ENCODE measurements at places on chromosomes 2 and 18.

- no peak for DNase-seq
Observed at GRCh38 chr2:144512470-144512869, 7.4 kb downstream of the ZEB2 start.

DNA sequence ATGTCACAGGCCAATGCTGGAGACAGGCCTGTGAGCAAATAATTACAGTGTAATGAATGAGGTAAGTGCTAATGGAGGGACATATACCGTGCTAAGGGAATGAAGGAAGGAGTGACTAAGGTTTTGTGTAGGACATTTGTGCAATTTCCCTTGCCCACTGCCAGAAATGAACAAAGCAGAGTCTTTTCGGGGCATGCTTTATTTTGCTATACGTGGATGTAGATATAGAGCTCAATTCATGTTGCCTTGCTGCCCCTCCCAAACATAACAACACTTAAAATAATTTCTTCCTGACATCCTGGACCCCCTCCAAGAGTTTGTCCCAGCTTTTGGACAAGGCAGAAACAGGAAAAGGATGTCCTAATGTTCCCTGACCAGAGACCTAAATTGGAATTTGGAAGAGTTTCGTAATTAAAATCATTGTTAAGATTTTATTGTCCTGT is 23.7 kb upstream of the CD28 start:
- no peak for DNase-seq

DNA sequence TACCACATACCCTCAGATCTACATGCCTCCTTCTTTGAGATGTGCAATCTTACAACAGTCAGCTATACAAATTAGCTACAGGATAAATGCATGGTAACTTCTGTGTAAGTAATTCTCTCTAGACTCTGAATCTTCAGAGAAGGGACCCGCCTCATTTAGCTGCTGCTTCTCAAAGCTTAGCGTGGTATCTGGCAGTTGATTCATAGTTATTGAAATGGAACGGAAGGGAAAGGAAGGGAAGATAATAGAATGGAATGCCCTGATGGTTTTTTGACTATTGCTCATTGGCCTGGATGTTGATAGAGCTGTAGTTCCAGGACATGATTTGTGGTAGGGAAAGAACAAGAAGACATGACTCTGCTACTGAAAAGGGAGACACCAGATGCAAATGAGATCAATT is 498.1 kb upstream of the CRIM1 start:
- DNase-seq, result no peak

- no peak for DNase-seq
Observed at GRCh38 chr2:71926089-71926447, 221.6 kb downstream of the CYP26B1 start.

GRCh38 chr2:233223059-233223894 is 28.2 kb upstream of the ATG16L1 start:
- DNase-seq, result no peak

GRCh38 chr2:176484838-176485237 is 215.6 kb downstream of the MTX2 start:
- DNase-seq, result no peak

DNA sequence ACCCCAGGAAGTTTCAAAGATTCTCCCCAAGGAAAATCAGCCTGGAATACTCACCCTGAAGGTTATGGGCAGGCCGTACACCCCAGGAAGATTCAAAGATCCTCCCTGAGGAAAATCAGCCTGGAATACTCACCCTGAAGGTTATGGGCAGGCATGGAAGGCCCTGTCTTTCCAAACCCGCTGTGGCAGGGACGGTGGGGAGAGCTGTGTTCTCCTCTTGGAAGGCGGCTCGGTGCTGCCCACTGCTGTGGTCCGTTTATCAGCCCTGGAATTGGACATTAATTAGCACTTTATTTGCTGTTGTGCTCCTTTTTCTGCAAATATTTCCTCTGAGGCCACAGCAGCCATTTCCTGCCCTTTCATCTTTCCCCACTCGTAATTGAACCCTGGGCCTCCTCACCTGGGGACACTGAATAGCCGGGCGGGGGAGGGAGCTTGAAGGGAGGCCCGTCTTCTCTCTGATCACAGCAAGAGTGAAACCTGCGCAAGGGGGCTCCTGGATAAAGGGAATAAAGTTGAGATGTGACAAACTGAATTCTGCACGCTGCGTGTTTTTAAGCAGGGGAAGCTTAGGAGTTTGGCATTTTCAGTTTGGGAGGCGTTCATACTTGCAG is 308.7 kb upstream of the SALL3 start:
- no peak for DNase-seq

DNA sequence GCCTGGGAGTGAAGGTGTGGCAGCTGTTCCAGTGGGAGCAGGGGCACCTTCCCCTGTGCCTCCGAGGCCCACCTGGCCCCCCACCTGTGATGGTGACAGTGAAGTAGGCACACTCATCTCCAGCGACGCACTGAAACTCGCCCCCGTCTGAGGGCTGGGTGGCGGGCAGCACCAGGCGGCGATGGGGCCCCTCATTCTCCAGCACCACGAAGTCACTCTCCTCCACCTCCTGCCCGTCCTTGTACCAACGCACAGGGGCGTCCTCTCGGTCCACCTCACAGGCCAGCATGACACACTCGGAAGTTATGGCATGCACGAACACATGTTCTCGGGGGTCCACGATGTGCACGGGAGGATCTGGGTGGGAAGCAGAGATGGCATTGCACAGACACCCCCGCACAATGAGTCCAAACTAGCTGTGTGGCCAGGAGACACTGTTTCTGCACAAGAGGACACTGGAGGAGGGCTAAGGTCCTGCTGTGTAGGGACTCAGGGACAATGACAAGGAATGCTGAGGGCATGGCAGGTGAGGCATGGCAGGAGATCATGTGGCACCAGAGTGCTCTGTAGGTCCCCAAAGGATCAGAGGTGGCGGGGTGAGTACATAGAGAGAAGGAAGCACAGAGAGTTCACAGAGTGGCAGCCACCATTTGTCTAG is 7.9 kb downstream of the OBSL1 start:
- no peak for DNase-seq

GRCh38 chr2:137091704-137092103 is 326.4 kb downstream of the THSD7B start:
- no peak for DNase-seq

DNA sequence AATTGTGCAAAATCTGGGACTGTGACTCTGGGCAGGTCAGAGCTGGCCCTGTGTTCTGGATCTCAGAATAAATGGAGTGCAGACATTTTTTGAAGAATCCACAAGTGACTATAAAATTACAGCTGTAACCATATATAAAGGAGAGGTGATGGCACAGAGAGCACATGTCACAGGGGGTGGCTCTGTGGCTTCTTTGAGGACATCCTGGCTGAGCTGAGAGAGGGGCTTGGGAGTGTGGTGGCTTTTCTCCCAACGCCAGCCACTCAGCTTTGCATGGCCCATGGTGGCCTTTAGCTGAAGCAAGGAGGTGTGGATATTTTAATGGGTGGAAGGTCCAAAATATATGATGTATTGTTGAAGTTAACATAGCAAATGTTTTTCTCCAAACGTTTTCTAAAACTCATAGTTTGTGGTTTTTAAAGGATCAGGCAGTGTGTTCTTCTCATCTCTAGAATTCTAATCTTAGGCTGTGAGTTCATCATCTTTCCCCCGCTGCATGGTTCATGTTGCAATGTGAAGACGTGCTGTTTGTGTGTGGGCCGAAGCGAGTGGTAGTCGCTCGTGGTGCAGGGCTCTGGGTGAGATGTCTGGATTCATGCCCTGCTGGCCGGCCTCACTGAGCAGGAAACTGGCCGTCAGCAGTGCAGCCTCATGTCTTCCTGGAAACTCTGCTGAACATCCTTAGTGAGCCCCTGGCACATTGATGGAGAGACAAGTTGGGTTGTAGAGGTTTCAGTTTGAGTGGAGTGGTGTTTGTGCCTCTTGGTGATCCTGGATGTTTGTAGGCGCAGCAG is 109.9 kb downstream of the ZNF236 start:
- DNase-seq, result no peak

DNA sequence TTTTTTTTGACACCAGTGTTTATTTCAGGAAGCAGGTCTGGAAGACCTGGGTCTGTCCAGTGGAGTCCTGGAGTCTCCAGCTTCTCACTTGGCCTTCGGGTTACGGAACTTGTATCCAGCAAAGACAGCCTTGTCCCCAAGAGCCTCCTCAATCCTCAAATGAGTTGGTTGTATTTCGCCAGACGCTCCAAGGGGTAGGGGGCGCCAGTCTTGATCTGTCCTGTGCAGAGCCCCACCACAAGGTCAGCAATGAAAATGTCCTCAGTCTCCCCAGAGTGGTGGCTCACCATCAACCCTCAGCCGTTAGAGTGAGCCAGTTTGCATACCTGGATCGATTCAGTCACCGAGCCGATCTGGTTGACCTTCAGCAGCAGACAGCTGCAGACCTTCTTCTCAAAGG is 21.9 kb downstream of the ASXL2 start:
- no peak for DNase-seq

DNA sequence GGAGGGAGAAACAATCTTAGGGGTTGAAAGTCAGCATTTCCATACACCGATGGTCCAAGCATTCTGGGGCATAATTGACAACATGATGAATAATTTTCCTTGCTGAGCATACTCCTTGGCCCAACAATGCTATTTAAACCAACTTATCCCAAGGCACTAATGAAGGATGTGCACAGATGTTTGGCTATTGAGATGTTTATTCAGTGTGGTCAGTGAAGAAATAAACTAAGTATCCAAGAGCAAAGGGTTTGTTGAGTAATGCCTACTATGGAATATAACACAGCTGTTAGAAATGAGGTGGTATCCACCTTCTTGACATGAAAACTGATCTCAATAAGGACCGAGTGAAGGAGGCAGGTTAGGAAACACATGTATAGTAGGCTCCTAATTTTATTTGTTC is 53.9 kb upstream of the RAB6D start:
- DNase-seq, result no peak

GRCh38 chr18:79186649-79187048 is 117.5 kb downstream of the ATP9B start:
- DNase-seq, result no peak

DNA sequence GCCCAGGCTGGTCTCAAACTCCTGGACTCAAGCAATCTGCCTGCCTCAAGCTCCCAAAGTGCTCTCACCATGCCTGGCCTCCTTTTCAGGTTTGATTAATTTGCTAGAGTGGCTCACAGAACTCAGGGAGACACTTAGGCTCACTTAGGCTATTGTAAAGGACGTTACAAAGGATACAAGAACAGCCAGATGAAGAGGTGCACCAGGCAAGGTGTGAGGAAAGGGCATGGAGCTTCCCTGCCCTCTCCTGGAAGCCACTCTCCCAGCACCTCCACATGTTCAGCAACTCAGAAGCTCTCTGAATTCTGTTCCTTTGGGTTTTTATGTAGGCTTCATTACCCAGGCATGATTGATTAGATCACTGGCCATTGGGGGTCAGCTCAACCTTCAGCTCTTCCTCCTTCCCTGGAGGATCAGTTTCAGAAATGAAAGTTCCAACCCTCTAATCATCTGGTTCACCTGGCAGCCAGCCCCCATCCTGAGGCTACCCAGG is 78.7 kb upstream of the RGPD5 start:
- DNase-seq, result no peak

- no peak for DNase-seq
Observed at GRCh38 chr18:66571845-66572244, 32.0 kb downstream of the CDH19 start.

GRCh38 chr2:36452260-36452659 is 96.7 kb downstream of the CRIM1 start:
- no peak for DNase-seq

GRCh38 chr18:34220081-34220815 is 4.5 kb downstream of the NOL4 start:
- DNase-seq, result no peak

DNA sequence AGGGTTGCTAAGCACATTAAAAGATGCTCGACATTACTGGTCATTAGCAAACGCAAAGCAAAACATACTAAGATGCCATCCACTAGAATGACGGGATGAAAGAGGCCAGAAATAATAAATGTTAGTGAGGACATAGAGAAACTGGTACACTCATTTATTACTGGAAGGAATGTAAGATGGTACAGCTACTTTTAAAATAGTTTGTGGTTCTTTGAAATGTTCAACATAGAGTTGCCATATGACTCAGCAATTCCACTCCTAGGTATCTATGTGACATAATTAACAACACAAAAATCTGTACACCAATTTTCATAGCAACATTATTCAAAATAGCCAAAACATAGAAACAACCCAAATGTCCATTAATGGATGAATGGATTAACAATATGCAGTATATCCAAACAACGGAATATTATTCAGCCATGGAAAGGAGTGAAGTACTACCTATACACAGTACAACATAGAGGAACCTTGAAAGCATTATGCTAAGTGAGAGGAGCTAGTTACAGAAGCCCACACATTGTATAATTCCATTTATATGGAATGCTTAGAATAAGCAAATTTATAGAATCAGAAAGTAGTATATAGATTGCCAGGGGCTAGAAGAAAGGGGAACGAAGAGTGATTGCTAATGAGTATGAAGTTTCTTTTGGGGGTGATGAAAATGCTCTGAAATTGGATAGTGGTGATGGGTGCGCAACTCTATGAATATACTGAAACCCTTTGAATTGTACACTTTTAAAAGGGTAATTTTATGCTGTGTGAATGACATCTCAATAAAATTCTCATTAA is 61.9 kb upstream of the IL1R1 start:
- no peak for DNase-seq

- DNase-seq, result no peak
Observed at GRCh38 chr2:109178968-109179367, 50.0 kb downstream of the SH3RF3 start.

GRCh38 chr2:195602687-195603086 is 54.3 kb upstream of the SLC39A10 start:
- DNase-seq, result no peak

DNA sequence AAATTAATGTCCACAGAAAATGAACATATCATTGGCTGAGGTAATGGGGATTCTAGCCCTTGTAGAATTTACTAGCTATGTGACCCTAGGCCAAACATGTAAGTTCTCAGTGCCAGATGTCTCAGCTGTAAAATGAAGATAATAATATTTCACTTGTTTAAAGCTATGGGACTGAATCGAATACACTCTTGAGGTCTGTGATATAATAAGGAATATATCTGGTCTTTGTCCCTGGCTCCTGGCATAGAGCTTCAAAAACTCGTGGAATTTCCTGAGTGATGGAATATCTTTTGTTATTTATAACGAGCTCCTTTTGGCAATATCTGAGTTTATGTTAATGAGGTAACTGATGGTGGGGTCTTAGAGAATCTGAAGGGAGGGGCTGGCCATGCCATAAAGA is 201.4 kb upstream of the CYP26B1 start:
- no peak for DNase-seq
